Activated naive CD8-positive, alpha-beta T cell treated with anti-CD3 and anti-CD28 coated beads, Interleukin-2, amount 10 ng/mL, durations not matched to agents 7 days and 5 days (primary cell): ENCODE measurements at places on chromosomes 11 and 22. TPM values are rescaled to one million over a fixed set of nuclear protein-coding genes. Genes with fewer than 3 reads are reported as not detected.

Gene NCR3LG1
- total RNA-seq = 2.7 TPM

Gene HDHD5
- total RNA-seq = 34.7 TPM

Gene IGSF22
- total RNA-seq = 2.5 TPM

Gene MS4A14
- total RNA-seq = 0.11 TPM

Gene RTN4R
- total RNA-seq = 5.7 TPM
